Caco-2 (cell line): ENCODE measurements at places on chromosomes 5 and 9. TPM values are rescaled to one million over a fixed set of nuclear protein-coding genes. Genes with fewer than 3 reads are reported as not detected.

DNA sequence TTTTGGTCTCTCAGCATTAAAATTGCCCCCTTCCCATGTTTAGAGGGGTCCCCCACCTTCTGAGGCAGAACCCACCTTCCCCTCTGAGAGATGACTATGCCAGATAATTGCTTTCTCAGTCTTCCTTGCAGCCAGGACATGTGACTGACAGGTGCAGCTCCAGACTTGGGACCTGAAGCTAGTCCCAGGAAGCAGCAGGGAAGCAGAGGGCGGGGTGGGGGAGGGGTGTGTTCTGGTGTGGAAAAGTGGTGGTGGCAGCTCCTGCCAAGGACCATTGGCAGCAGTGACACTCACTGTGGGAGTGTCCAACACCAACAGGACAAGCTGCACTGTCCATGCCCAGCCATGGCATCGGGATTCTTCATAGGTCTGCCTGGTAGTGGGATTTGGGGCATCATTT, 2.3 kb downstream of the EIF4E1B start:
- H3K27me3 ChIP-seq, result peaks cover 3% of the 10 kb centered on the region
- peaks cover 7% of the 10 kb centered on the region for H3K4me1 ChIP-seq
- DNase-seq, result no peak
- no peak overlapping the region for H3K27ac ChIP-seq
- no peak overlapping the region for H3K4me3 ChIP-seq

Gene NMUR2
- 0.57 and 1.00 TPM in 2 replicates for total RNA-seq

DNA sequence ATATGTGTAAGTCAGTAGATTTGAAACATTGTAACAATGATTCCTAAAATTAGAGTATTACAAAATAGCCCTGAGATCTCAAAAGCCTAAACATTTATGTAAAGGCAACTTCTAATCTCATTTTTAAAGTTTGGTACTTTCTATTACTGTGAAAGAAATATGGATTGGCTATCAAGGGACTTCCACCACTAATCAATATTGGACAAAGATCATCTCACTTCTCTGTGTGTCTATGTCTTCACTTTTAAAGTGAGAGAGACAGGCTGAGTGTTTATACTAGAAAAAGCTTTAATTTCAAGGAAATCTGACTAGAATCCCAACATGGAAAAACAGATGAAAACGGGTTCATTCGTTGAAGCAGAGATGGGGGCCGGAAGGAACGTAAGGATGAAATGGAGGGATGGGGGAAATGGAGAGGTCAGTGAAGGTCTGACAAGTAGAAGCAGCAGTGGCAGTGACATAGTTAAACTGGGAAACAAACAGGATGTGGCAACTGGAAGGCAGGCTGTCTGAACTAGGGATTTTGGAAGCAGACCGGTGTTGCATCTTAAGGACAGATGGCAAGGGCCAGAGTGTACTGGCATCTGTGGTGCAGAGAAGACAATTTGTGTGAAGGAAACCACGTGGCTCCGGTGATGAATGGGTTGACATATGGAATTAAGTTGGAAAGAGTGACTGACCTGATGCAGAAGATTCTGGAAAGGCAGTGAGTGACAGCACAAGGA, 60.8 kb downstream of the PDE4D start:
- no peaks in the 10 kb centered on the region for H3K4me1 ChIP-seq
- DNase-seq, result no peak
- H3K27me3 ChIP-seq, result no peaks in the 10 kb centered on the region

Gene ELAVL2
- 0.18 and 0.21 TPM in 2 replicates for total RNA-seq

GRCh38 chr5:74205767-74206578, 434.6 kb downstream of the ENC1 start:
- H3K4me1 ChIP-seq, result no peaks in the 10 kb centered on the region
- DNase-seq, result no peak
- H3K27me3 ChIP-seq, result no peaks in the 10 kb centered on the region
- no peak overlapping the region for H3K4me3 ChIP-seq
- no peak overlapping the region for H3K27ac ChIP-seq

- H3K27me3 ChIP-seq, result no peaks in the 10 kb centered on the region
- DNase-seq, result no peak
- peaks cover 19% of the 10 kb centered on the region for H3K4me1 ChIP-seq
- no peaks in the 10 kb centered on the region; the same call in 1 of the 2 replicates for H3K36me3 ChIP-seq
Observed at GRCh38 chr9:105299190-105299854, 54.9 kb downstream of the SLC44A1 start.

DNA sequence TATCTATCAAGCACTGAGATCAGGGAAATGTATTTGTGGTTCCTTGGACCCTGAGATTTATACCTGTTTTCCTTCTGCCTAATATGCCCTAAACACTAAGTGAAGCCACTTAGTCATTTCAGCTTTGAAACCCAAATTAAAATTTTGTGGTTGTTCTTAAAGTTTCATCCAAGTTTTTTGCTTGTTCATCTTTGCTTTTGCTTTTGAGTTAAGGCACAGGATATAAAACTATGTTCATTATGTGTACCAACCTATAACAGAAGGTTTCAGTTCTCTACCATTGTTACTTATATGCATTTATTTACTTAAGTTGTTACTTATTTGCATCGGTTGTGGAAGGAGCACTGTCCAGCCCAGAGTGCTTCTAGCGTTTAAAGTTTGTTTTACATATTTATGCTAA, 382.3 kb downstream of the PTPRD start:
- no peaks in the 10 kb centered on the region for H3K27me3 ChIP-seq
- H3K36me3 ChIP-seq, result no peaks in the 10 kb centered on the region
- DNase-seq, result no peak
- no peak overlapping the region for H3K4me3 ChIP-seq

DNA sequence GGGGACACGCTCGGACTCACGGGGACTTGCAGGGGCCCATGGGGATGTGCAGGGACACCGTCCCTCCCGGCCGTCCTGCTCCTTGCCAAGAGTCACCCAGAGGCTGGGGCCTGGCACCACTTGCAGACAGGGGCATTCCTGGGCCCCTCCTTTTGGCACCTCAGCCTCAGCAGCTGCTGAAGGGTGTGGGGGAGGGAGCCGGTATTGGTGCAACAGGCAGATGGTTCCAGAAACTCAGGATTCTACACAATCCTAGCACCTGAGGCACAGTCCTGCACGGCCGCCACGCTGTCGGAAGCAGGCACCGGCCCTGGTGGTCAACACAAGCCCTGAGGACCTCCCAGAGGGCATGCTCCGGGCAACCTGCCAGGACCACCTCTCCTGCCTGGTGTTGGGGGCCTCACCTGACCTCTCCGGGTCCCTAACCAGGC, 19.3 kb upstream of the SLC12A7 start:
- H3K36me3 ChIP-seq, result no peaks in the 10 kb centered on the region; the same call in 1 of the 2 replicates
- H3K4me3 ChIP-seq, result no peak overlapping the region
- peaks cover 41% of the 10 kb centered on the region for H3K4me1 ChIP-seq
- no peak overlapping the region for H3K27ac ChIP-seq

GRCh38 chr9:92610470-92611420, 59.2 kb downstream of the IPPK start:
- no peak overlapping the region for H3K4me3 ChIP-seq
- H3K27ac ChIP-seq, result no peak overlapping the region
- no peaks in the 10 kb centered on the region for H3K4me1 ChIP-seq
- H3K27me3 ChIP-seq, result no peaks in the 10 kb centered on the region
